ENCODE measurements at places on chromosomes 1 and 21.
A peak's percentile ranks its signal among the peaks of the same experiment; 100 is the strongest.

DNA sequence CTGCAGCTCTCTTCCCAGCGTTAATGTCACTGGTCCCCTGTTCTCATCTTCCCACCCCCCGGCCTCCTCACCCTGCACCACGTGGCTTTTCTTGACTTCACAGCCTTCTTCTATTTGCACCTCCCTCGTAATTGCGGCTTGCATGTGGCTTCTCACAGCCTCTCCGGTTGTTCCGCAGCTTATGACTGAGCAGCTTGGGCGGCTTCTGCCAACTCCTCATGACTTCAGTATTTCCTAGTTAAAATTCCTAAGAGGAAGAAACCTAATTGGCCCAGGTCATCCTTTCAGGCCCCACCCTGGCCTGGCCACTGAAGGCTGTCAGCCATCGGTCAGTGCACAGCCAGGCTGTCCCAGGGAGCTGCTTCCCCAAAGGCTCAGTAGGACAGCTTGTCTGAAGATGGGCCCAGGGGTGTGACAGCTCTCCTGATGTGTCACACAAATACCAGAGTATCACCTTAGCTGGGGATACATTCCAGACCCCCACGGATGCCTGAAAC, 8.6 kb upstream of the RERE start:
- DNase-seq, result no peak

GRCh38 chr1:235783148-235783776, 83.4 kb downstream of the LYST start:
- DNase-seq, result no peak

GRCh38 chr1:109306832-109307273, at the start of gene MYBPHL:
TSS of gene MYBPHL (minus strand) at chr1:109307011. CDS start at chr1:109306991, 20 bp downstream.
- no peak for DNase-seq

DNA sequence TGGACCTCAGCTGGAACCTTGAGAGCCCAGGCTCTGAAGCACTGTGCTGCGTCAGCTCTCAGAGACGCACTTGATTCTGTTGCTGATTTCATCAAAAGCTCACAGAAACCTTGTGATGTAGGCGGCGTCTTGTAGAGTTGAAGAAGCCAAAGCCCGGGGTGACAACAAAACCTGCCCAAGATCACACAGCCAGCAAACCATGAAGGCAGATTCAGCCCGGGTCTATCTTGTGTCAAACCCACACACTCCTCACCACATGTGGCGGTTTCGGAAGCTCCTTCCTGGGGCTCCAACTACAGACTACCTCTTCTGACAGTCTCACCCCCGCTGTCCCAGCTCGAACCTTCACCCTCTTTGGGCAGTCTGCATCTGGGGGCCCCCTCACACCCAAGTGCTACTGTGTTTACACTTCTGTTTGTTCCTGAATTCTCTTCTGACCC, 50.4 kb downstream of the TENT5C start:
- DNase-seq, result no peak

DNA sequence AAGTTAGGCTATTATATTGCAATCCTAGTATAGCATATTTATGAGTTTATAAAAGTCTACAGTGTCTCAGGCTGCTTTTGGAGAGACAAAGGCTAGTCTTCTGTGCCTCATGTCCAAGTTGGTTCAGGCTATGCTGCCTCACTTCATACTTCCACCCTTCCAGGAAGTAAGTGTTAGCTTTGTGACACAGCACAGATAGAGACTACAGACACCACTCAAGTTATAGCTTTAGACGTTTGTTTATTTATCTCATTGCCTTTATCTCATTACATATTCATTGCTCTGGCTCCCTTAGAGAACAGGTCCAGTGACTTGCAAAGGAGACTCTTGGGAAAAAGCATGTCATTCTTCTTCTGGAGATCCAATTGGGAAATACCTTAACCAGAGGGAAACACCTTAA, 22.6 kb upstream of the GBP4 start:
- no peak for DNase-seq

DNA sequence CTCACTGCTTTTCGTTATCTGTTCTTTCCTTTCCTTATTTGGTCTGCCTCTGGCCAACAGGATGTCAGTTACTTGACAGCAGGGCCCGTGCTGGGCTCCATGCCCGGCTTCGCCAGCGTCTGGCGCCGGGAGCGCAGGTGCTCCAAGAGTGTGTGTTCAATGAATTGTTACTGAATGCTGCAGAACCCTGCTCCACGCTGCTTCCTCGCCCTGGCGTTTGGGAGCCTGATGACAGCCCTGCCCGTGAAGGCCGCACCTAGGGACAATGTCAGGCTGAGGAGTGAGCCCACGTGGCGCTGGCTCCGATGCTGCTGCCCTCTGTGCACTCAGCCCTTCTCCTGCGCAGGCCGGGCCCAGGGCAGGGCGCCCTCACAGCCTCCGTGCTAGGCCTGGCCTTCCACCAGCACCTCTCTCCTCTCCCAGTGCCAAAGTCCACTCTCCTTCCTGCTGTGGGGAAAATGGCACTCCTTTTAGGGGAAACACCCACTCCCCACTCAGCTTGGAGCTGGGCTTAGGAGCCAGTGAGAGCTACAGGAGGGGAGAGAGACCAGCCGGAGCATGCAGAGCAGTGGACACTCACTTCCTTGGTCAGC, 51.4 kb downstream of the ACBD3 start:
- DNase-seq, result no peak

- DNase-seq, result no peak
Observed at GRCh38 chr1:207316141-207316540, 5.3 kb upstream of the CD55 start.

- DNase-seq, result no peak
Observed at GRCh38 chr1:1356796-1357401, 1.5 kb downstream of the MXRA8 start.

DNA sequence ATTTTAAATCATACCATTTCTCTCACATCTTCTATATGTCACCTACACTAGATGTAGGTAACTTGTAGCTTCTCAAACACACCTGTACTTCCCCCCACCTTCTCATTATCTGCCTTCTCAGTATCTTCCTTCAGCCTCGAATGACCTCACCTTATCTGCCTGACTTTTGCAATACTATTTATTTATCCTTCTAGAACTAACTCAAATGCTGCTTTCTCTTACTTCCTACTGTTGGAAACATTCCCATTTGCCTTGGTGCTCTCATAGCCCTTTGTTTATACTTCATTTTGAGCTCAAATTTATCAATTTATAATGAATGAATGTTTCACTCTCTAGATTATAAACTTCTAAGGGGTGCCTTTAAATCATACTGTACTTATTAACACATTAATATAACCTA, 50.4 kb upstream of the KIAA1614 start:
- no peak for DNase-seq

DNA sequence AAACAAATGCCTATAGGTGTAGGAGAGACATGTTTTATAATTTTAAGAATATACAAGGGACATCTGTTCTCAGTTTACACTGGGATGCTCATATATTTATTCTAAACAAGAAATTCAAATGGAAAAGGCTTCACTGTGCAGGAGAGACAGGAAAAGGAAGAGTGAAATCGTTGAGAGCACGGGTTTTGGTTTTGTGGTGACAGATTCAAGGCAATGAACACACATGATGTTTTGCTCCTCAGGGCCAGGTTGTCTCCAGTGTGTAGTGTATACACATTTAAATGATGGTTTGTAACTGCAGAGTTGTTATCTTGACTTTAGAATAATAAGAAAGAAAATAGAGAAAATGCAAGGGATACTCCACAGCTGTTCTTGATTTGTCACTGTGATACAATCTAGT, 73.7 kb downstream of the S1PR1 start:
- no peak for DNase-seq

- peak; percentile 26 for DNase-seq
Observed at GRCh38 chr1:68228851-68229250, 3.5 kb downstream of the WLS start.

GRCh38 chr1:67201891-67202290, 35.6 kb downstream of the IL23R start:
- no peak for DNase-seq

DNA sequence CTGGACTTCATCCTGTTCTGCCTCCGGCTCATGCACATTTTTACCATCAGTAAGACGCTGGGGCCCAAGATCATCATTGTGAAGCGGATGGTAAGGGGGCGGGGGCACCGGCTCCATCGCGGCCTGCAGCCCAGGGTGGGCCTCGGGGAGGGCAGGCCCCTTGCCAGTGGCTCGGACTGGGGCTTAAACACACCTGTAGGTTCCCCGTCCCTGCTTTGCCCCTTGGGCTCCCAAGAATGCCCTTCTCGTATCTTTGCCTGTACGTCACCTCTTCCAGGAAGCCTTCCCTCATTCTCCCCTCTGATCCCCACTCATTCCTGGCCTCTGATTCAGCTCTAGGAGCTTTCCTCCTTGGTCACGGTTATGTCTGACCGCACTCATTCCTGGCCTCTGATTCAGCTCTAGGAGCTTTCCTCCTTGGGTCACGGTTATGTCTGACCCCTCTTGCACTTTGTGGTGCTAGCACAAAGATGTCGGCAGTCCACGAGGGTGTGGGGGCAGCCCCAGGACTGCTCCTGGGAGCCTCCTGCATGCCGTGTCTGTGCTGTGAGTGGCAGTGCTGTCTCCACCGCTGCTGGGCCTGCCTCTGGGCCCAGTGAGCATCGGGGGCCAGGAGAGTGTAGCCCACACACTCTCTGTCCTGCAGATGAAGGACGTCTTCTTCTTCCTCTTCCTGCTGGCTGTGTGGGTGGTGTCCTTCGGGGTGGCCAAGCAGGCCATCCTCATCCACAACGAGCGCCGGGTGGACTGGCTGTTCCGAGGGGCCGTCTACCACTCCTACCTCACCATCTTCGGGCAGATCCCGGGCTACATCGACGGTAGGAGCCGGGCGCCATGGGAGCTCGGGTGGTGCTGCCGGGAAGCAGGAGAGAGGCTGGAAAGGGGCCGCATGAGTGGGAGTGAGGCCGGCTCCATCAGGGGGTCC, 49.1 kb upstream of the LRRC3 start:
- no peak for DNase-seq

- no peak for DNase-seq
Observed at GRCh38 chr1:5911157-5911556, 81.1 kb downstream of the NPHP4 start.

GRCh38 chr1:29689372-29690030, 453.2 kb downstream of the PTPRU start:
- no peak for DNase-seq

DNA sequence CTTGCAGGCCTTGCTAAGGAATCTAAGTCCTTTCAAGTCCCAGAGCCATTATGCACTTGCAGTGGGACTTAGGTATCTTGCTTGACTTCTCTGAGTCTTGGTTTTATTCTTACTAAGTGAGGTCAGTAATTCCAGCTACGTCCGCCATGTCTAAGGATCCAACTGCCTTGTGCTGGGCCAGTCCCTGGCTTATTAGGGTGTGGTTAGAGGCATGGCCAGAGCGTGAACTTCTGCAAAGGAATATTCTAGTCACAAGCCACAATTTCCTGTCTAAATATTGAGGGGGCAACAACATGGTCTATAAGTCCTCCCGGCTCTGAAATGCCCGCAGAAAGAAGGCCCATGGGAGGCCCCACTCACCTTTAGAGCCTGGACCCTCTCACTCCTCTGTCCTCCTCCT, 82.9 kb downstream of the TMEM53 start:
- DNase-seq, result no peak

- no peak for DNase-seq
Observed at GRCh38 chr21:42222821-42223390, 4.0 kb downstream of the ABCG1 start.

GRCh38 chr1:117164209-117164608, 42.7 kb upstream of the TRIM45 start:
- no peak for DNase-seq

- DNase-seq, result no peak
Observed at GRCh38 chr1:220979371-220979770, 100.1 kb downstream of the HLX start.

GRCh38 chr1:39529901-39530535, 38.6 kb downstream of the BMP8A start:
- no peak for DNase-seq

- no peak for DNase-seq
Observed at GRCh38 chr1:8155528-8156186, 129.5 kb upstream of the ERRFI1 start.

DNA sequence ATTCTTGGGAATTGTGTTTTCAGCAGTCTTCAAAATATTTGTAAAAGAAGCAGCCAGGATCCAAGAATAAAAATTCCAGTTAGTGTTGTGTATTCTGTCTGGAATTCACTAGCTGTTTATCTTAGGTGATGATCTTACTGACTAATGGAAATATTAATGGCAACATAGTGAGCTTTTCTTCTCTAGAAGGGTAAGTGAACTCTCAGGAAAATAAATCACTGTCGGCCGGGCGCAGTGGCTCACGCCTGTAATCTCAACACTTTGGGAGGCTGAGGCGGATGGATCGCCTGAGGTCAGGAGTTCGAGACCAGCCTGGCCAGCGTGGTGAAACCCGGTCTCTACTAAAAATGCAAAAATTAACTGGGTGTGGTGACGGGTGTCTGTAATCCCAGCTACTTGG, 87.4 kb upstream of the KIF1B start:
- no peak for DNase-seq

GRCh38 chr1:219784660-219785381, 143.5 kb downstream of the SLC30A10 start:
- no peak for DNase-seq

DNA sequence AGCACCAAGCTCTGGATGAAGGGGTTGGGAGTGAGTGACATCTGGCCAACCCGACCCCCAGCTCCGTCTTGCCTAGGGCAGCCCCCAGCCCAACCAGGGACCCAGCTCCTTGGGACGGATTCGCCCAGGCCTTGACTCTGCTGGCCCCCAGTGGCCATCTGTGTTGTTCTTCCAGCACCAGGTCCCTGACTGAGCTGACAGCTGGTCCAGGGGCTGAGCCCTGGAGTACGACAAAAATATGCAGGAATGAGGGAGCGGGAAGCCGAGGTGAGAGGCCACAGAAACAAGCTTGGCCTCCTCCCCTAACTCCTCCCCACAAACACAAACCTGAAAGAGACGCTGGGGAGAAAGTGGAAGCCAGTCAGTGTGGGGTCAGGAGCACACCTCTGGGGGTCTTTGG, 55.0 kb upstream of the PAX7 start:
- DNase-seq, result peak; percentile 51

DNA sequence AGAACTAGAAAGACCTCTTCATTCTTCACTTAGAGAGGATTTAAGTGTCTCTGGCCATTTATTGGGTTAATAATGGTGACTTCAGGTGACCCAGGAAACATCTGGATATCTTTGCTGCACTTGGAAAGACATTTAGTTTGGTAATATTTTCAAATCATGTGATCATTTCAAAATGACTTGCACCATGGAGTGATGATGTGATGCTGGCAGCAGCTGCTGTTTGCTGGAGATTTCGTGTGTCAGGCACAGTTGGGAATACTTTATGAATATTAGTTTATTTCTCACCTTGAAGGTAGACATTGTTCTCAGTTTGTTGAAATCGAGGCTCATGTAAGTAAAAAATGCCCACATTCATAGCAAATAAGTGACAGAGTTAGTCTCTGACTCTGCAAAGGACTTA, 236.0 kb downstream of the DISC1 start:
- DNase-seq, result no peak

DNA sequence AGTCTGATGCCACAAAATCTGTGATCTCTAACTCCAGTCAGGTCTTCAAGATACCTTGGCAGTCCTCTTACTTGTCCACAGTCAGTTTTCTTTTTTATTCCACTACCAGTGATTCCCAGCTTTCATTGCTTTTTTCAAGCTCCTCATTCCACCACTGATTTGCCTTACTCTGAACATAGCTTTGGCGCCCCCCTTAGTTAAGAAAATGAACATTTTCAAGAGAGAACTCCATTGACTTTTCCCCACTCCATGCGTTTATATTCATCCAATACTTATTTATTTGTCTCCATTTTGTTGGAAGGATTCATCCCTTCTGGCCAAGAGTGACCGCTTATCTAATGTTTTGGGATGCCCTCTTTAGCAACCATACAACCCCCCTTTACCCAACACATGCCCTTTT, 33.9 kb upstream of the IPO9 start:
- no peak for DNase-seq

GRCh38 chr1:154730259-154730658, 122.3 kb upstream of the ADAR start:
- no peak for DNase-seq

GRCh38 chr21:32392299-32392879, 423 bp downstream of the URB1 start:
- DNase-seq, result peak; percentile 77
